Esophagus muscularis mucosa (tissue), 4 donors: ENCODE measurements at places on chromosomes 1 and 21. TPM values are rescaled to one million over a fixed set of nuclear protein-coding genes. Genes with fewer than 3 reads are reported as not detected.

The SELE gene
- total RNA-seq = 1.7 TPM

The CFH gene
- total RNA-seq = 46.4 TPM

The MFAP2 gene
- total RNA-seq = 8.3 TPM

The HLX gene
- 16.0 TPM for total RNA-seq

The PALMD gene
- 23.2 TPM for total RNA-seq

GRCh38 chr1:61404597-61405376 is 320.2 kb downstream of the TM2D1 start:
- no peak for DNase-seq

- no peak for DNase-seq
Observed at GRCh38 chr1:5479876-5480646, 512.2 kb downstream of the NPHP4 start.

DNA sequence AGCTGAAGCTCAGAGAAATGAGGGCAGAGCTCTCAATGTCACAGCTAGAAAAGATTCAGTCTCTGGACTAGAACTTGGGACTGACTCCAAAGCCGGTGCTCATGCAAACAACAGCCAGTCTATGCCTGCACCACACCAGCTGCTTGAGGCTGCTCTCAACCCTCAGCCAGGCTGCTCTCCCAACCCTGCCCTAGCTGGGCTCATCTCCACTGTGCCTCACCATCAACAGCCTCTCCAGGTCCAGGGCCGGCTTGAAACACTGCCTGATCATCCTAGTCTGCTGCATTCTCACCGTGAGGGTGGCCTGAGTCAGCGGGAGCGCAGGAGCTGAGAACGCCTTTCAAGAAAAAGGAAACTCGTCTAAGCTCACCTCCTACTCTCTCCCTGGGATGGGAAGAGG is 94.5 kb downstream of the PTPRU start:
- no peak for DNase-seq

- peak; percentile 90 for DNase-seq
Observed at GRCh38 chr1:115641762-115642167, at the start of gene VANGL1. VANGL1 (plus strand) TSS chr1:115641970; CDS start chr1:115651414, 9,444 bp downstream.

GRCh38 chr21:15333951-15334350 is 269.2 kb upstream of the NRIP1 start:
- no peak for DNase-seq
